ENCODE measurements at places on chromosomes 4 and X.

- no peak for DNase-seq
Observed at GRCh38 chrX:7515681-7516413, 327.1 kb upstream of the VCX start.

DNA sequence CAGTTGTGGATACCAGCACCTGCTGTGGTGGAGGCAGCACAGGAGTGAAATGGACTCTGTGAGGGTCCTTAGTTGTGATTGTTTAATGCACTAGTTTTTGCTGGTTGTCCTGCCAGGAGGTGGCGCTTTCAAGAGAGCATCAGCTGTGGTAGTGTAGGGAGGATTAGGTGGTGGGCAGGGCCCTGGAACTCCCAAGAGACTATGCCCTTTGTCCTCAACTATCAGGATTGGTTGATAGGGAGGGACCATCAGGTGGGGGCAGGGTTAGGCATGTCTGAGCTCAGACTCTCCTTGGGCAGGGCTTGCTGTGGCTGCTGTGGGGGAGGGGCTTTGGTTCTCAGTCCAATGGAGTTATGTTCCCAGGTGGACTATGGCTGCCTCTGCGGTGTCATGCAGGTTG is 121.9 kb downstream of the RRAGB start:
- no peak for DNase-seq

GRCh38 chrX:78326401-78326800 is 1.0 kb downstream of the CYSLTR1 start:
- DNase-seq, result no peak

- peak; percentile 19 for DNase-seq
Observed at GRCh38 chrX:133254666-133255065, 36.5 kb upstream of the TFDP3 start.

All from AG04449 (cell line).